ENCODE measurements at places on chromosomes 1 and 21. TPM values are rescaled to one million over a fixed set of nuclear protein-coding genes. Genes with fewer than 3 reads are reported as not detected.

TMEM9 gene
- polyA plus RNA-seq = 106 TPM

CRP gene
- not detected for polyA plus RNA-seq

DNA sequence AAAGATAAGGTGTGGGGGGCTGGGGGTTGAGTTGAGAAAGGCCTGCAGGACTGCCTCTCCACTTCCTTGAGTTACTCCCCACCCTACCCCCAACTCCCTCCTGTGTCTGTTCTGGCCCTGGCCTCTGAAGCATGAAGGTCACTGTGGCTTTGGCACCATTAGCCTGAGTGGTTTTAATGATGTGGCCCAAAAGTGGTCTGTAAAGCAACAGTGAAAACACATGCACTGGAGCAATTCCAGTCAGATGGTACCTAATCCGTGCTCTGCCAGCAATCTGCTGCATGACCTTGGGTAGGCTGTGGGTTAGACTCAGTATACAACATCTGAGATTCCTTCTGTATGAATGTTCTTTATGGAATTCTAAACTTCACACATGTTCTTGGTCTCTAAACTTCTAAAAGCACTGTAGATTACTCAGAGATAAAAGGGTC, 86.5 kb upstream of the ATP1A1 start:
- DNase-seq = no peak

DNA sequence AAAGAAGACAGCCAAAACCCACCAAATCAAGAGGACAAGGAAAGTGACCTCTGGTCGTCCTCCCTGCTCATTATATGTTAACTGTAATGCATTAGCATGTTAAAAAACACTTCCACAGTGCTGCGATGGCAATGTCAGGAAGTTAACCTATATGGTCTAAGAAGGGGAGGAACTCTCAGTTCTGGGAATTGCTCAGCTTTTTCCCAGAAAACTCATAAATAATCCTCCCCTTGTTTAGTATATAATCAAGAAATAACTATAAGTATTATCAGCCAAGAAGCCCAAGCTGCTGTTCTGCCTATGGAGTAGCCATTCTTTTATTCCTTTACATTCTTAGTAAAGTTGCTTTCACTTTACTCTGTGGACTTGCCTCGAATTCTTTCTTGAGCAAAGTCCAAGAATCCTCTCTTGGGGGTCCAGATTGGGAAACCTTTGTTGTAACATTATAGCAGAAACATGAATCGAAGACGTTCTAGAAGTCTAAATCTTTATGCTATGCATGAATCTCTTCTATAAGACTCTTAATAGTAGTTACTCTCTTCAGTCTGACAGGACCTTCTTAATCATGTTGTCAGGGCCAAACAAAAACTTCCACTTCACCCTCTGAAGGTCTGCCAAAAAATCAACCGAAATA, 110.0 kb upstream of the VANGL1 start:
- no peak for DNase-seq

DNA sequence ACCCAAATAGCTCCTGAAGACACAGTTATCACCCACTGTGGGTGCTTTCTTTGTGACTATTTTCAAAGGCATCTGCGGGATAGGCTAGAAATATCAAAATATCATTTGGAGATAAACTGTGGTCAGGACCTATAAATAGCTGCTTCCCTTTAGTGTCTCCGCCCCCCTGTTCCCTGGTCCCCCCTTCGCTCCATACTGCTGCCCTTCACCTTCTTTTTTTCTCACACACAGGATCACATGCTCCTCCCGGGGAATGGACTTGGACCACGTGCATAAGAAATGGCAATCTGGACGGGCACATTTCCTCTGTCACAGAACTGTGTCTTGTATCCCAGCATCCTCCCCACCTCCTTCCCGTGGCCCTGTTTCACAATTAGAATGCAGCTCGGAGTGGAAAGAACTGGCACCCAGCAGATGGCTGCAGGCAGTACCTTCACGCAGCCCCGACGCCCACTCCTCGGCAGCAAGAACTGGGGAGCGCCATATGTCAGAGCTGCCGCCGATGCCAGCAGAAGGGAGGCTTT, 68.8 kb upstream of the SSX2IP start:
- no peak for DNase-seq

Data from keratinocyte (primary cell).